CMK (cell line): ENCODE measurements at places on chromosomes 7 and 10.

DNA sequence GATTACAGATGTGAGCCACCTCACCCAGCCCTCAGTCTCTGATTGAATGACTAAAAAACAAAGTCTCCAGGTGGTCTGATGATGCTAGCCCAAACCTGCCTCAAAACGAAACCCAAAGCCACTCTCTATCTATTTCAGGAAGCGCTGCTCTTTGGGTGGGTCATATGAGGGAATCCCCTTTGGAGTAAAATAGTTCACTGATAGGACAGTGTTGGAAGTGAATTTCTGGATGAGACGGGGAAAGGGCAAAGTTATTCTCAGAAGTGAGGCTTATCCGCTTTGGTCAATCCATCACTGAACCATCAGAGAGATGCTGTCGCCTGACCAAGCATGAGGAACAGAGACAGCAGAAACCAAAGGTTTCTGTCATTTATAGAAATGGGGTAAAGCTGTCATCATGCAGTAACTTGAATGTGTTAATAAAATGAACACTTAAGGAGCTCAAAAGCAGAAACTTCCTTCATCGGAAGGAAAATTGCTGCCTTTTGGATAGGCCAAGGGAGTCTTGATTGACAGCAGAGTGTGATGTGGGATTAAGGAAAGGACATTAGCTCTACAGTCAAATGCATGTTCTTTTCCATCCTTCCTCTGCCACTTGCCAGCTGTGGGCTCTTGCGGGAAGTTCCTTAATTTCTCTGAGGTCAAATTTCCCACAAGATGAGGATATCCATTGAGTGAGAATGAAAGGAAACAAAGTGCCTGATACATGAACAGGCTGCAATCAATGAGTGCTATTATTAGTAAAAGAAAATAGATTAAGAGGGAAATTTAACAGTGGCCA, 64.9 kb upstream of the C1QL3 start:
- DNase-seq, result no peak

DNA sequence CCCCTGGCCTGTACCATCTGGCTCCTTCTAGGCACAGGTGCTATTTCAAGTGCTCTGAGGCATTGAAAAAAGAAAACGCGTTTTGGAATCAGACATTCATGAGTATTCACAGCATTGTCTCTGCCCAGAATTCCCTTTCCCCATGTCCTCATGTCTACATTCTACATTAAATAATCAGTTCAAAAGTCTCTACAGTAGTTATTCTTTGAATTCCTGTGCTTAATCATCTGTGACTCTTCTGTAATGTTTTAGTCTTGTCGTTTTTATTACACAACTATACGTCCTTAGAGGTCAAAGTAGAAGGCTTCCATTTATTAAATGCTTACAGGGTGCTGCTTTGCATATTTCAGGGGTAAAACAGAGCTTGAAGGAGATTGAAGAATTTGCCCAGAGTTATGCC, 95.7 kb downstream of the BICC1 start:
- no peak for DNase-seq

GRCh38 chr10:118523775-118524174, 71.7 kb downstream of the PRLHR start:
- no peak for DNase-seq

GRCh38 chr10:62541811-62542210, 167.6 kb downstream of the ZNF365 start:
- DNase-seq, result no peak
